Esophagus squamous epithelium (tissue), 5 donors: ENCODE measurements at places on chromosomes 4 and X. TPM values are rescaled to one million over a fixed set of nuclear protein-coding genes. Genes with fewer than 3 reads are reported as not detected.

DNA sequence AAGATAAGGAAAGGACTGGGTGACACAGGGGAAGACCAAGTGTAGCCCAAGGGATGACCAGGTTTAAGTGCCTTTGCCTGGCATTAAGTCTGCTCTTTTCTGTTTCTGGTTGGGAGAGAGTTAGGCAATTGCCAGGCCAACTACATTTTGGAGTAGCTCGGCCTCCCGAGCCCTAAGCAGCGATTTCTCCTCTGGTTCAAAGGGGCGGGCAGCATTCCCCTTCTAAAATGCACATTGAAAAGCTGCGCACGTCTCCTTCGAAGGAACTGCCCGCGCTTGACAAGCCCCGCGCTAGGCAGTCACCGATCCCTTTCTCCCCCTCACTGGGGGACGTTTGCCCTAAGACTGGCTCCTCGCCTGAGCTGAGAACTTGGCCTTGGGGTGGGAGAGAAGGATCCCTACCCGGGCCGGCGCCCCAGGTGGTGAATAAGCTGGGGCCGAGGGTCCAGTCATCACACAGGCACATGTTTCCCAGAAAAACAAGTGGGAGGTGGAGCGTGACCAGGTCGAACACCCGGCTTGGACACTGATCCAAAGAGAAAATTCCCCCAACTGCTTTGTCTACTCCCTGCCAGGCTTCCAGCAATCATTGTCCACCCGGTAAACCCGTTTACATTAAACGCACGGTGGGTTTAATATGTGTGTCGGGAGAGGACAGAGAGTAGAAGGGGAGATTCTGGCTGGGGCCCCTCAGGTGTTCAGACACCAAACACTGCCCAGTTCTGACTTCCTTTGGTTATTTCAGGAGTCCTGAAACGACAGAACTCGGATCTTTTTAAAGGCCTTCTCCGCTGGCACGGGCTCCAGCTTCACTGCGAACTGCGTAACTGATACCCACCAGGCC, 4.0 kb downstream of the ARX start:
- DNase-seq = no peak

DNA sequence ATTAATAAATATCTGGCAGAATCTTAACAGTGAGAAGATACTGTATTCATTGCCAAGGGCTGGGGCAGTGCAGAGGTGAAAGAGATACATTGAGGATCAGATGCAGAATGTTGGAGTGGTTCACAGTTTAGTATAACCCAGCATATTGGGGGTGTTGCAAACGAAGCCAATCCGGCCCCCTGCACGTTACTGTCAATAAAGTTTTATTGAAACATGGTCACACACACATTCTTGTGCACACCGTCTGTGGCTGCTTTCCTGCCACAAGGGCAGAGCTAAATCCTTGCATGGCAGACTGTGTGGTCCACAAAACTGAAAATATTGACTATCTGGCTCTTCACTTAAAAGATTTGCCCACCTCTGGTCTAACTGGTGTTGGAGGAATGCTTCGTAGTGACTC, 119.7 kb downstream of the SHOX start:
- no peak for DNase-seq

- DNase-seq = no peak
Measured at GRCh38 chrX:72041176-72041575, 90.5 kb downstream of the RTL5 start.

DNA sequence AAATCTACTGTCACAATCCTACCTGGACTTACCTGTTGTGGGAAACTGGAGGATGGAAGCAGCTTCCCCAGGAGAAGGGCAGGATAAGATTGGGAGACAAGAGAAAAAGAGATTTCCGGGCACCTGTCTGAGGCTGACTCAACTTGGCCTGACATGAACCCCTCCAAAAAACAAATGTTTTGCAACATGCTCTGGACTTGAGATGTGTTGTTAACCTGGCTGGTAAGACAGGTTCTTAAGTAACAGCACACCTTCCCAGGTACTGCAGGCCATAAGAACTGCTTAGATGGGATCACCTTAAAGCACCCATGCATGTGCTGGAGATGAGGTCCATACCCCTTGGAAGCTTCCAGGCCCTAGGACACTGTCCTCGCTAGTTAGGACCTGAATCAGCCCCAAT, 4.4 kb upstream of the SMIM43 start:
- no peak for DNase-seq

GRCh38 chr4:88527787-88528186, 4.2 kb upstream of the PYURF start:
- DNase-seq = no peak

- DNase-seq = no peak
Measured at GRCh38 chr4:129545599-129546278, 449.8 kb downstream of the C4orf33 start.

- DNase-seq = no peak
Measured at GRCh38 chrX:25130619-25131018, 114.9 kb upstream of the ARX start.

DNA sequence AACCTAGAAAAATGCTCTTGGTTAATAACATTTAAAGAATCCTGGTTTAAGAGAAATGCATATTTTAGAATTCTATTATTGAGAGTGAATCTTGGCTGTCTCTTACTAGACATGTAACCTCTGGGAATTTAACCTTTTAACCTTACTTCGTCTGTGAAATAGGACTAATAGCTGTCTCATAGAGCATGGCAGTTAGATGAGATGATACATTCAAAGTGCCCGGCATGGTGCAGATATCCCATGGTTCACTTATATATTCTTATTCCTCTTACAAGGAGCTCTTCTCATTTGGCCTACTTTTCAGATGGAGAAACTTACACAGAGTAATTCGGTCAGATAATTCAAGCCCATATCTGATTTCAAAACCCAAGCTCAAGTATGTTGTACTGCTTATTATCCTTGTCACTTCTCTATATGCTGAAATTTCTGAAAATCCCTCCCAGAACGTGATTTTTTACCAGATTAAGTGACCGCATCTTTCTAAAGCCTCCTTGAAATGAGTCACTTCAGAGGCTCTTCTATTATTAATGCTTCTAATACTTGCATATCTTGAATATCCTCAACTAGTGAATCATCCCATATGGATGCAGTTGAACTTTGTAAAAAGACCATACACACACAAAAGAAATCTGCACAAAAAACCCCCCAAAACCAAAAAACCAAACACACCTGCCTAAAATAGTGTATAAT, 4.9 kb downstream of the CDKN2AIP start:
- DNase-seq = no peak

DNA sequence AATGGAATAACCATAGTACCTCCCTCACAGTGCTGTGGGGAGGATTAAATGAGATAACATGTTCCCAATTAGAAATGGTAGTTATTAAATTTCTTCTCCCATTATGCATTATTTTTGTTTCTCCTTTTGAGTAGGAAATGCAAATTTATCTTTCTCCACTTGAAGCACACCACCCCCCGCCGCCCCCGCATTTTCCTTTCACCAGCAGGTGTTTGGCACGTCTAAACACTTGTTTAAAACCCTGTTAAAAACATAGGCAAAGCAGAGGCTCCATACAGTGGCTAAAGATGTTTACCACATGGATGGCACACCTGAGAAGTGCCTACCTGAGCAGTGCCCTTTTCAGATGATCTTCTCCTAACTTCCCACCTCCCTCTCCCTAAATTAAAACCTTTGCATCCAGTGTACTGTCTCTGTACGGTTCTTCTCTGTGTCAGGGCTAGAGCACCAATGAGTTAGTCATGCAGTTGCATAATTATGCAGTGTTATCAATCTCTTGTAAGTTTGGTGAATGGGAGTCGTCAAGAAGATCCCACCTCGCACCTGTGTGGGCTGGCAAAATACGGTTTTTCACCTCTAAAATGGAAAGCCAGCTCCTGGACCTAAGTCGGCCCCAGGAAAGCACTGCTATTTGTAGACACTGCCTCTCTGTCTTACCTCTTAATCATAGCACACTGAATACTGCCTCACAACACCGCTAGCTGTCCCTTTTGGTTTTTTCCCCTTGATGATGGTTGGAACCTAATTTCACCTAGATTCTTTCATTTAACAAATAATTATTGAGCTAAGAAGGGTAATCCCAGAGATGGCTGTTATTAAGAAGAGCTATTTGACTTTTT, 122.0 kb downstream of the CT47B1 start:
- DNase-seq = no peak

DNA sequence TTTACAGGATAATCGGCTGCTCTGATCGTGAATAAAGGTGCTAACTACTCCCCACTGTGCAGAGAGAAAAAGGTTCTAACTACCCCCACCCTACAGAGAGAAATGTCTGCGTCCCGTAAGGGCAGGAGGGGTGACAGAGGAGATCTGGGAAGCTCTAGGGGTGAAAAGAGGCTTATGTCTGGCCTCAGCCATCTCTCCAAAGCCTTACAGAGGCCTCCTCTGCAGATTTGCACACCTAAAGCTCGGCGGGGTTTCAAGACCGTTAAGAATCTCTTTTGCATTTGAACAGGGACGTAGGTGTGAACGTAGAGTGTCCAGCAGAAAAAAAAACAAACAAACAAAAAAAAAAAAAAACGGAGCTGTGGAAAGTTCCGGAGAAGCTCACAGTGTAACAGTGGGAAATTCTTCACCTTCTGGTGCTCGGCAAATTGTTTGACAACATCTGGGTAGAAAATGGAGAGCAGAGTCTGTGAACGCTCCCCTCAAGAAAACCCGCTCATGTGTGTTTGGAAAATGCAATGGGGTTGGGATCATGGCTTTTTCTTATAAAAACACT, 161.0 kb downstream of the SHOX start:
- DNase-seq = no peak

DNA sequence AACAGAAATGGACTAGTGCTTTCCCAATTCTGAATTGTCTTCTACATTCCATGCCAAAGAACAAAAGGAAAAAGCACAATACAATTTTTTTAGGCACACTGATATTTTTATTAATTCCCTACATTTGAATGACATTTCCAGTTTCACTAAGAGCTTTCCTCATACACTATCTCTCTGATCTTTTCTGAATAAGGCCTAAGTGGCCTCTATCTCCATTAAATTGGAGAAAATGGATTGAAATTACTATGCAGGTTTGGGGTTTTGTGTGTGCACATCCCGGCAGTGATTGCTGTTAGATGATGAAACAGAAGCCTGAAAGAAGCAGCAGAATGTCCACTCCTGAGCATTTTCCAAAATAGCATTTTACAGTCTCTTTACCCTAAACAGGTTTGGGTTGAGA, 104.0 kb downstream of the ATP11C start:
- no peak for DNase-seq

DNA sequence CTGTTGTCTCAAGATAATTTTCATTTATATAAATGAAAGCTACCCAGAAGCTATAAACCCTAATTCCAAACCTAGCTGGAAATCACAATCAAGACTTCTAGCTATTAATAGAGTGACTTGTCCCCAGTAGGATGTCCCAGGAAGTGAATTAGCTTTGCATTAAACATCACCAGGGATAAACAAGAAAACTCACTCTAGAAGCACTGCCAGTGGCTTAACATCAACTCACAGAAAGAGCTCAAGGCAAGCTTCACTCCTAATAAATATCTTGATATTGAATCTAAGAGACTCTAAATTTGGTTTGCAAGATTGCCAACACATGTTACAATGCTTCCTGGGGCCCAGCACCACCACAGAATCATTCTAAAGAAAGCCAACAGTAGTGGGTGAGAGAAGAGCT, 468.7 kb upstream of the FAM241A start:
- no peak for DNase-seq

DNA sequence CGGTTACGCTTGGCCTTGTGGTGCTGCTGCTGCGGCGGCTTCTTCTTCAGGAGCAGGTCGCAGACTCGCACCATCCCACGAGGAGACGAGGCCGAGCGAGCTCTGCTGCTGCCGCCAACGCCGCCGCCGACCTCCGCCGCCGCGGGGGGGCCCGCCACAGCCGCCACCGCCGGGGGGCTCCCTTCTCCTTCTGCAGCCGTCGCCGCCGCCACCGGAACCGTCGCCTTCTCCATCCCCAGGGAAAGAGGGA, 237 bp downstream of the ANKRD17 start:
- no peak for DNase-seq

DNA sequence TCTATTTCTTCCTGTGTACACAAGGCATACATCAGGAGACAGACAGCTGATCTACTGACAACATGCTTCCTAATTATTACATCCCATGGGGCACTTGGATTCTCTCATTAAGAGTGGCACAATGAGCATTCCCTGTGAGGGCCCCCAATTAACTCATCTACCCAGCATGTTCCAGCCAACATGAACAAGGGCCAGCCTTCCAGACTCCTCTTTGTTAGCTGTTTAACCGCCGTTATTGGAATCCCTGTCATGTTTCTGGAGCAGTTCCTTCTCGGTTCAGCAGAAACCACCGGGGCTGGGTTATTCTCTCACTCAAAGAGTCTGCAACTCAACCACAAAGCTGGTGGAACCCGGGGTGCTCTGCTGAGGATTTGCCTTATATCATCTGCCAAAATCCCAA, 9.9 kb upstream of the GPM6B start:
- no peak for DNase-seq

DNA sequence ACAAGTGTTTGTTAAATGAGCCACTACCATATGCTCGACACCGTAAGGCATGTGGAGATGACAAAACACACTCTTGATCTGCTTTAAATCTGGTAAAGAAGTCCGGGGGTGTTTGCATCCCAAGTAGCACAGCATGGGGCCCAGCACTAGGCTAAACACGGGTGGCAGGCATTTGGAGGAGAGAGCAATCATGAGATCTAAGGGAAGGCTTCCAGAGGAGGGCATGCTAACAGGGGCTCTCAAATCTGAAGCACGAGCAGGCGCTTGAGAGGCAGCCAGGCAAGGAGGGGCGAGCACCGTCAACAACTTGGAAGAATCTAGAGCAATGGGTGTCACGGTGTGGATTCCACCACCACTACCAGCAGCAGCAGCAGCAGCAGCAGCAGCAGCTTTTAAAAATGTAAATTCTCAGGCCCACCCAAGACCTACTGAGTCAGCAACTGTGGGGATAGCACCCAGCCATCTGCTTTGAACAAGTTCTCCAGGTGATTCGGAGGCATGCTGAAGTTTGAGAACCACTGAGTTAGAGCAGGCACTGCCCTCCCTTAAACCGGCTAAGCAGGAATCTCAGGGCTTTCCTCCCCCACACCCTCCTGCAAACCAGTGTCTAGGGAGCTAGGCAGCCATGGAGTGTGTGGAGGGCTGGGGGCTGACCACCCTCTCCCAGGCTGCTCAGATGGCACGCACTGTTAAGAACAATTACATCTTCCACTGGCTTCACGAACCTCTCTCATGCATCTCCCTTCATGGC, 70.2 kb upstream of the MAP3K15 start:
- DNase-seq = no peak

- DNase-seq = no peak
Measured at GRCh38 chr4:2135083-2135482, 76.0 kb downstream of the NAT8L start.

GRCh38 chr4:93633721-93634120, 194.8 kb upstream of the ATOH1 start:
- no peak for DNase-seq

DNA sequence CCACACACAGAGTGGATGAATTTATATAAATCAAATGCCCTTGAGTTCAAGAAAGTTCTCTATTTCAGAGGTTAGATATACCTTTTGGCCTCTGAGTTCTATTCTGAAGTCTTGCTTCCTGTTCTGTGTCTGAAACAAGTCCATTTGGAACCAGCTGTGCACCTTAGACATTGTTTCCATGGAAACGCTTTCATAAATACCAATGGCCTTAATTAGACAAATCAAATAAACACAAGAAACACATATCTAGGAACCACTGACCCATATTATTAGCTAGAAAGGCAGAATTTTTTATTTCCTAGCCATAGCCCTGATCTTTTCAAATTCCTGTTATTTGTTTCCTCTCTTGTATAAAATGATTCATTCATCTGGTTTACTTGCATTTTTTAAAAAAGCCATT, 8.4 kb upstream of the C4orf54 start:
- no peak for DNase-seq

MAOA gene
- 78.8 TPM for total RNA-seq

ITIH6 gene
- total RNA-seq = not detected

GRPR gene
- not detected for total RNA-seq
